ENCODE measurements at places on chromosomes 12 and 14.

DNA sequence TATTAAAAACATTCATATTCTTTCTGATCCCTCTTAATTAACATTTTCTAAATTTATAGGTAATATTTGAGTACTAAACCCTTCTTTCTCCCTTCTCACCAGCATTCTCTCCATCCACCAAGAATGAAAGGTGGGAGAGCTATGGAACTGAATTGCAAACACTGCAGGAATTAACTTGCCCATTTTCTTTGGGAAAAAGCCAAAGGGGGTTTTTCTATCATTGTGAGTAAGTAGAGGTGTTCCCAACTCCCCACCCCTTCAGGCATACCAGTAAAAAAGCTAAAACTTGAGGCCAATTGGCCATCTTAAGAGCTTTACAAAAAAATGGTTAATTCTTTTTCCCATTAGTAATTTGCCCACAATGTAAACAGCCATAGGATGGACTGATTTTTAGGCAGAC lies 23.7 kb downstream of the PCNX1 start:
- no peak for DNase-seq

DNA sequence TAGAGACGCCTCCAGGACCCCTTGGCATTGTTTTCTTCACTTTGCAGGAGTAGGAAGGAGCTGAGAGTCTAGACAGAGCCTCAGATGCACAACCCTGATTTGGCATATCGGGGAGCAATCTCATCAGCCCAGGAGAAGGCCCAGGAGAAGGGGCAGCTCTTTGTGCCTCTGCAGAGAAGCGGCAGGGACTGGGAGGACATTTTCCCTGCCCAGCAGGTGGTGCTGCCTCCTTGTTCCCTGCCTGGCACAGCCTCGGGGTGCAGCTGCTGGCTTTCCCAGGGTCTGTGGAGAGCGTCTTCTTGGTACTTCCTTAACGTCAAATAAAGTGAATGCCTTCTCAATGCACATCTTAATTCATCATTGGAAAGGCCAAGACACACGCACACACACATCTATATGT lies 419.5 kb downstream of the TMEM121 start:
- no peak for DNase-seq

GRCh38 chr12:13206560-13206897 lies 10.0 kb downstream of the EMP1 start:
- no peak for DNase-seq

- no peak for DNase-seq
Observed at GRCh38 chr12:86006727-86007126, 132.6 kb downstream of the NTS start.

GRCh38 chr12:33588725-33589405 lies 149.2 kb upstream of the SYT10 start:
- no peak for DNase-seq

DNA sequence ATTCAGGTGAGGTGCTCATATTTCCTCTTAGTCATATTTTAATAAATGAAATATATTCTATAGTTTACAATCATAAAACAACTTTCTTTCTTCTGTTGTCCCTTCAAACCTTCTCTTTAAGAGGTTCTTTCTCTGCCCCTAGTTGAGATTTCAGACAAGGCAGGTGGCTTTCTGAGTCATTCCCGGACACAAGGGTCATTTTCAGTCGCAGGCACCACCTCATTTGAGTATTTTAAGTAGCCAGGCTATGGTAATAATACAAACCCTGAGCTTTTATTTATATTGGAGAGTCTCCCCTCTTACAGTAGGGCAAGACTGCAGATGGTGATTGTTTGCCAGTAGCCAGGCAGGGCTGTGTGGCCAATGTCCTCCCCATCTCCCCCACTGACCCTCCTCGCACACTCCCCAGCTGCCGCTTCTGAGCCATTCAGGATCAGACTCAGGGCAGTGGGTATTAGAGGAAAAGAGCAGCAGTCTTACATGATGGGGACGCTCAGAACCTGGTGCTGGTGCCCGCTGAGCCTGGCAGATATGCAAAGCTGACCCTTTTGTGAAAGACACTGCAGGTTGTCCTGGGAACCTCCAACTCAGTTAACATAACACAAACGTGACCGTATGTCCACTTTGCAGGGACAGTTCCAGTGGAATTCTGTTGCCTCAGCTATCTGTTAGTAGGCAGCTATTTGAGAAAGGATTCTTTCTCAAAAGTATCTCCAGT lies 101.1 kb upstream of the BCL2L14 start:
- DNase-seq, result no peak

DNA sequence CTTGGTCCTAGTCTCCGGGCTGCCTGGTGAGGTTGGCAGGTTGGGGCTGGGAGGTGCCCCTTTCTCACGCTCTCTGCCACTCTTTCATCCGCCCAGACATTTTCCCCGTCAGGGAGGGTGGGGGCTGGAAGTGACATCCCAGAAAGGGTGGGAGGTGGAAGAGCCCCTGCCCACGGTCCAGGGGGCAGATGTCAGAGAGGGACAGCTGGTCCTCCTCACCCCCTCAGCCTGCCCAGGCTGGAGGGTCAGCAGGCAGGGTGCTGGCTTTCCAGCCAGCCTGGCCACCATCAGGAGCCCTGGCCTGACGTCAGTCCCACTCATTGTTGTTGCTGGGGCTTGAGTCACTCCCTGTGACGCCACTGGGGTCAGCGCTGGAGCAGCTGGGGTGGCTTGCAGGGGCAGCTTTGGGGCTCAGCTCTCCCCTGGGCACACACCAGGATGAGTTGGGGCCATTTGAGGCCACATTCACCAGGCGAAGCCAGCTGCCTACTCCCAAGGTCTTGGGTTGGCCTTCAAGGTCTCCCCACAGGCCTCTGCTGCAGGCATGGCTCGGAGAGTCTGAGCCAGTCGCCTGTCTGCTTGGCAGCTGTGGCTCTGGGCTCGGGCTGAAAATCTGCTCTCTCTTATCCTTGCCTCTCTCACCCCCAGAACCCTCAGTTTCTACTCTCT lies 5.7 kb upstream of the ATG101 start:
- DNase-seq, result no peak

DNA sequence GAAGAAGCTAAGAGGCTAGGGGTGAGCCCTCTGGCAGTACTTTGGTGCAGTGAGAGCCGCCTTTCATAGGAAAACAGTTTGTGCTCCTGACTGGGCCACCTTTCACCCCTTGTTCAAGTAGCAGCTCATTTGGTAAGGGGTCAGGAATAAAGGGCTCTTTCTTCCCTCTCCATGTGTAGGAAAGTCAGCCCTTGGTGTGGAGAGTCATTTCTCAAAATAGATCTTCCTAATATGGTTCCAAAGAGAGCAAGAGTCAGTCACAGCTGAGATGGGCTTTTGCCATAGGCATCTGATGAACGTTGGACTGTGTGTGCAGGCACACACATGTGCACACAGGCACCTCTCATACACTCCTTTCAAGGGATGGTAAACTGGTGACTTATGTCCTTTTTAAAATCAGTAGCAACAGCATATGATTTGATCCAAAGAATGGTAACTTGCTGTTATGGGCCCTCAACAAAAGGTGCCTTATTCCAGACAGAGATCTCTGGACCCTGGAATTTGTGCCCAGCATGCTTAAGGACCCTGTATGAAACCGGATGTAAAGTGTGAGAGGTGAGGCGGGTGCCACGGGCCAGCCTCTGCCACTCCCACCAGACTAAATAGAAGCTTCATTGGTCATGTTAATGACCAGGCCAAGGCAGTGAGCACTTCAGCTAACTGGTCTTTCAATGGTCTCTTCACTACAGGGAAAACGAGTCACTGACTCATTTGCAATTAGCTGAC lies 16.7 kb upstream of the RIC8B start:
- no peak for DNase-seq

- DNase-seq, result no peak
Observed at GRCh38 chr12:125038976-125039625, 26.1 kb upstream of the AACS start.

DNA sequence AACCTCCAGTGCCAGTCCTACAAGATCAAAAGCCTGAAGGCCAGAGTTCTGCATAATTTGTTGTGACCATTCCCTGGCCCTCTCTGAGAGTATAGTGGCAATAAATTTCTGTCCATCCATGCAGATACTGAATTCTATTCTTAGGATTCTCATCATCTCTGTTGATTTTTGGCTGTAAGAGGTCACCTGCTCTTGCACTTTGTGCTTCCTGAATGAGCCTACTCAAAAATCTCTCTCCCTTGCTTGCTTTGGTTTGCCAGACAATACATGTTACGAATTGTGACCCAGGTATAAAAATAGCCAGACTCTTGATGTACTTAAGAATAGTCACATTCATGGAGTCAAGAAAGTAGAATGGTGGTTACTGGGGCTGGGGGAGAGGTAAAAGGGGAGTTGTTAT lies 16.7 kb downstream of the ZNF664 start:
- no peak for DNase-seq

GRCh38 chr14:98175436-98175835 lies 1096.6 kb downstream of the BCL11B start:
- no peak for DNase-seq

- DNase-seq, result no peak
Observed at GRCh38 chr12:114403690-114404066, 2.3 kb downstream of the TBX5 start.

DNA sequence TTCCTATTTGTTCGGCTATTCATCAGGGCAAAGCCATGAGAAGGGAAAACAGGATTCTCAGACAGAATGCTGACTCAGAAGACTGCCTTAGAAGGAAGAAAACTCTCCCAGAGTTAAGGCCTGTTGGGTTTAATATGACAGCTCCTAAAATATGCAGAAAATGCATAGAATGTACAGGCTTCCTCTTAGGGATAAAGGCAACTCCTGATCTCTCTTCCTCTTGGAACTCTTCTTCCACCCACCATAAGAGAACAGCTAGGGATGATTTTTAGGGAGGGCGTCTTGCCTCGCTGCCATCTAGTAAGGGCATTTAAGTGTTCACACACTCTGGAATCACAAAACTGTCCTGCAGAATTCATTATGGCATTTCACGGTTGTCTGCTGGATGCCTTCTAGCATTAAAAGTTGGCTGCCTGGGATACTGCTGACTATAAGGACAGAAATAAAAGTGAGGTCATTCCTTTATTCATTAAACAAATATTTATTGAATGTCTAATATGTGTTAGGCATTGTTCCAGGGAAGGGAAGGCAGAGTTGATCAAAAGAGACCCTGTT lies 73.7 kb downstream of the DCAF5 start:
- DNase-seq, result no peak

DNA sequence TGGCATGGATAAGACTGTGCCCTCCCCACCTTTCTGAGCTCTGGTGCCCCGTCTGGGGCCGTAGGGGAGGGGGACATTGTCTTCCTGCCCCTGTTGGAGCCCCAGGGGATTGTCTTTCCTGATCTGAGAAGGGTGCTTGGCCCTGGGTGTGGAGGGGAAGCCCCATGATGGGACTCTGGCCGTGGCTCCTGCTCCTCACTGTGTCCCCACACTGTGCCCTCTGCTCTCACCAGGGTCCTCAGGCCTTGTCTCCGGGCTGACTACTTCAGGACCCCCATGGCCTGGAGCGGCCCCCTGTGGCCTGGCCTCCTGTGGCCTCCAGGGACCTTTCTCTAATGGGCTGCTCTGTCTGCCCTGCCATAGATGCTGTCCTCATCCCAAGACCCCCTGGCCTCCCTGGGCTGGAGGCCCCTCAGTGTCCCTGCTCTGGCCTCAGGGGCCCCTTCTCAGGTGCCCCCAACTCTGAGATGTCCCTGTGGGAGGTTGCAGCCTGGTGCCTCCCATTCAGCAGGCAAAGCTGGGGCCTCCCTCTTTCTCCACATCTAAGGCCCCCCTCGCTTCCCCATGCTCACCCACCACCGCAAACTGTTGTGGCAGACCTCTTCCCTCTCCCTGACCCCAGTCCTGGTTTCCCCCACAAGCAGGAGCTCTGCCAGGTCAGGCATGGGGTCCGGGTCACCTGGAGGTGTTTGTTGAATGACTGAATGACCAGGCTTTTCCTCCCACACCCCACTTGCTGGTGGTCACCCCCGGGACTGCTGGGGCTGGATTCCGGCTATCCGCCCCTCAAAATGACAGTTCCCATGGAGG lies 4.0 kb downstream of the KIF26A start:
- no peak for DNase-seq

GRCh38 chr14:59920378-59920683 lies 387 bp downstream of the LRRC9 start:
- no peak for DNase-seq

DNA sequence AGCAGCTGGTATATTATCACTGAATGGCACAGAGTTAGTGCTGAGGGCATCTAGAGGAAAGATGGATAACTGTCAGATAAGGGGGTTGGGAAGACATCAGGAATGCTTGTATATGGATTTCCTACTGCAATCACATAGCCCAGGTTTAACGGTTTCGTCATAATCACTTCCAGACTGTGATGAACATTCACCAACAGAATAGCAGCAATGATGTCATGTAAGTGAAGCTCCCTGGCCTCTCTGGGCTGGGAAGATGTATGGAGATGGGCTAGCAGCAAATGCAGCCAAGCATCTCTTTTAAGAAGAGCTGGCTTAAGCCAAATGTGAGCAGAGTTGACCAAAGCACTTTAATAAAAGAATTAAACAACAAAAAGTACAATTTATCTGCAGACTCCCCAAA lies 714.6 kb downstream of the GALC start:
- no peak for DNase-seq
